ENCODE measurements at places on chromosomes 2 and 18. TPM values are rescaled to one million over a fixed set of nuclear protein-coding genes. Genes with fewer than 3 reads are reported as not detected.

- no peak overlapping the region for H3K27ac ChIP-seq
- peaks cover 2% of the 10 kb centered on the region for H3K27me3 ChIP-seq
- no peaks in the 10 kb centered on the region for H3K4me1 ChIP-seq
- H3K36me3 ChIP-seq = no peaks in the 10 kb centered on the region
- DNase-seq = no peak
- H3K4me3 ChIP-seq = no peak overlapping the region
Measured at GRCh38 chr18:58955738-58956137, 91.1 kb downstream of the ZNF532 start.

The USP40 gene
- 3.4 TPM for polyA plus RNA-seq

The SLC16A14 gene
- polyA plus RNA-seq = 0.15 TPM

GRCh38 chr2:69518841-69519240 lies 81.6 kb upstream of the NFU1 start:
- peak; percentile 18 for DNase-seq
- H3K27me3 ChIP-seq = no peaks in the 10 kb centered on the region
- H3K4me3 ChIP-seq = no peak overlapping the region
- peaks cover 38% of the 10 kb centered on the region for H3K36me3 ChIP-seq

The ELOA2 gene
- polyA plus RNA-seq = not detected

The PRSS56 gene
- not detected for polyA plus RNA-seq

GRCh38 chr18:27225947-27226481 lies 40.9 kb upstream of the CHST9 start:
- H3K4me3 ChIP-seq = no peak overlapping the region
- no peak for DNase-seq
- no peak overlapping the region for H3K27ac ChIP-seq
- H3K27me3 ChIP-seq = peaks cover 7% of the 10 kb centered on the region

The MYOM1 gene
- polyA plus RNA-seq = 1.2 TPM

DNA sequence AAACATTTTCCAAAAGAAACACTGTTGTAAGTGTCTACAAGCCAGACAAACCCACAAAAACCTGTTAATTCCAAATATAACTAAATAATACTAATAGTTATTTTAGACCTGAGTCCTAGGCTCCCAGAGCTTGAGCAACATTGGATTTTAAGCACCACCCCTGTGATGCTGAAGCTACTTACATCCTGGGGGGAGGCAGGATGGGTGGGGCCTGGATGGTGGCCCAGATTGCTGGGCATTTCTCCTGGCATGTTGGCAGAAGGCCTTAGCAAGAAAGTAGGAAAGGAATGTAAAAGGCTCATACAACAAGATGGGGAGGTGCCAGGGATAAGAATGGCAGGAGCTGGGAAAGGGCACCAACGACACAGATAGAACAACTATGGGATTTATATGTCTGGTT lies 50.7 kb upstream of the OTX1 start:
- no peaks in the 10 kb centered on the region for H3K4me1 ChIP-seq
- H3K27ac ChIP-seq = no peak overlapping the region
- no peak for DNase-seq
- peaks cover 32% of the 10 kb centered on the region for H3K36me3 ChIP-seq
- H3K27me3 ChIP-seq = no peaks in the 10 kb centered on the region
- no peak overlapping the region for H3K4me3 ChIP-seq

- peaks cover 19% of the 10 kb centered on the region for H3K36me3 ChIP-seq
- H3K4me1 ChIP-seq = no peaks in the 10 kb centered on the region
- no peak overlapping the region for H3K4me3 ChIP-seq
- no peak overlapping the region for H3K27ac ChIP-seq
- no peak for DNase-seq
Measured at GRCh38 chr18:49274188-49274714, 186.2 kb downstream of the DYM start.

GRCh38 chr2:171798156-171798820 lies 95.8 kb downstream of the SLC25A12 start:
- no peak overlapping the region for H3K27ac ChIP-seq
- no peaks in the 10 kb centered on the region for H3K27me3 ChIP-seq
- H3K4me3 ChIP-seq = no peak overlapping the region
- DNase-seq = no peak
- H3K4me1 ChIP-seq = no peaks in the 10 kb centered on the region

DNA sequence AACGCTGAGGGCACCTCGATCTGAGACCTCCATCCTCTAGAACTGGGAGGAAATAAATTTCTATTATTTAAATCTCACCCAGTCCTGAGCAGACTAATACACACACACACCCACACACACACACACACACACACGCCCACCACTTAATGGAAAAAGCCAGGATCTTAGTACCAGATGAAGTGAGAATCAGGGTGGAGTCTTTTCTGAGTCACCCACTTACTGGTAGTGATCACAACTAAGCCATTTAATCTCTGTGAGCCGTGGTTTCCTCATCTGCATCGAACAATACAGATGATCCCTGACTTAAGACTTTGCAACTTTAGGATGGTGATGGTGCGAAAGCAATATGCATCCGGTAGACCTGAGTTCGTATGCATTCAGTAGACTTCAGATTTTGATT lies 18.6 kb downstream of the THNSL2 start:
- no peak overlapping the region for H3K27ac ChIP-seq
- peaks cover 2% of the 10 kb centered on the region for H3K27me3 ChIP-seq
- H3K4me1 ChIP-seq = no peaks in the 10 kb centered on the region
- no peak for DNase-seq

DNA sequence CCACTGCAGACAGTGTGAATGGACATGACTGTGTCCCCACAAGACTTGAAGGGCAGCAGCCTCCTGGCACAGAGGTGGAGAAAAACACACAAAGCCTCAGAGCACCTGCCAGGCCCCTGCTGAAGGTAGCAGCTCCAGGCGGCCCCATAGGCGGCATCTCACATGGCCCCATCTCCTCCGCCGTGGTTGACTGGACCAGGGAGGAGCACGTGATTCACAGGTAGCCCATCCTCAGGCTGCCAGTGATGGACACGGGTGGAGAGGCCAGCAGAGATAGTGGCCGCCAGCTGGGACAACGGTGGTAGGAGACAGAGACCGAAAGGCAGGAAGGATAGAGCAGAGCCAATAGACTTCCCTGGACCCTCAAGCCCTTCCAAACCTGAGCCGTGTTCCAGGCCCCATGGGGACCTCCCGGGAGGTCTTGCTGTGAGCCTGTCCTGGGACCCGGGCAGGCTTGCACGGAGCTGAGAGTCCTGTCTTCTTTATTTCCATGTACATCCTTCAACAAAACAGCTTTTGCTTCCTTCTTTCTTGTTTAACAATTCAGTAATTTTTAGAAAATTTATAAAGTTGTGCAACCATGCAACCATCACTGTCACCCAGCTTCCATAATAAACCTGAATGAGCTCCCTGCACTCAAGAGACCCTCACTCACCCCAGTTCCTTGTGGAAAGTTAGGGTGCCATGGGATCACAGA lies 26.9 kb downstream of the GPR55 start:
- no peak for DNase-seq
- H3K36me3 ChIP-seq = no peaks in the 10 kb centered on the region
- H3K27me3 ChIP-seq = peaks cover 20% of the 10 kb centered on the region
- H3K4me1 ChIP-seq = peaks cover 11% of the 10 kb centered on the region
- no peak overlapping the region for H3K27ac ChIP-seq
- no peak overlapping the region for H3K4me3 ChIP-seq
